GM03348 (cell line): ENCODE measurements at places on chromosomes 1 and 21.

GRCh38 chr1:216702170-216702569 lies 21.1 kb downstream of the ESRRG start:
- no peak for DNase-seq

DNA sequence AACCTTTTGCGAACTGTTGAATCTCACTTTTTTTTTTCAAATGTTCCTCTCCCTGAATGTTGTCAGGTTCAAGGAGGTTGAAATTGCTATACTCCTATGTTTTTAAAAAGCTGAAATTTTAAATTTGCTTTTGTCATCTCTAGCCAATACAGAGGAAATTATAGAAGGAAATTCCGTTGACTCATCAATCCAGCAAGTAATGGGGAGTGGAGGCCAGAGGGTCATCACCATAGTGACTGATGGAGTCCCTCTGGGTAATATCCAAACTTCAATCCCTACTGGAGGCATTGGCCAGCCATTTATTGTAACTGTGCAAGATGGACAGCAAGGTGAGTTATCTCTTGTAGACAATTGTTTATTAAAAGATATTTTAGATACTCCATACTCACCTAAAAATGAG lies 36.3 kb downstream of the GABPB2 start:
- DNase-seq = peak; percentile 30

DNA sequence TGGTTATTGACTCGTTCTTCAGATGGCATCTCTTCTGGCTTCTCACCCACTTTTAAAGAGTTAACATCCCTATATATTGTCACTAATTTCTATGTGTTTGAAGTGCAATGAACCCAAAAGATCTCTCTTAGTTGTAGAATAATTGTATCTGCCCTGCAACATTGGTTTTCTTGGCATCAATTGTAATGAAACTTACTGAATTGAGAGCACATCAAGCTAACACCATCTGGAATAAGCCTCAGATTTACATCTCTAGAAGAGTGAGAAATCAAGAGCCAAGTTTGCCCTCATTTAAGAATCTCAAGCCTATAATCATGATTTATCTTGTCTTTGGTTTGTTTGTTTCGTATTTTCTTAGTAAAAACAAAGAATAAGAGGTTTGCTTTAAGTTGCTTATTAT lies 372.6 kb upstream of the LRRC7 start:
- no peak for DNase-seq

DNA sequence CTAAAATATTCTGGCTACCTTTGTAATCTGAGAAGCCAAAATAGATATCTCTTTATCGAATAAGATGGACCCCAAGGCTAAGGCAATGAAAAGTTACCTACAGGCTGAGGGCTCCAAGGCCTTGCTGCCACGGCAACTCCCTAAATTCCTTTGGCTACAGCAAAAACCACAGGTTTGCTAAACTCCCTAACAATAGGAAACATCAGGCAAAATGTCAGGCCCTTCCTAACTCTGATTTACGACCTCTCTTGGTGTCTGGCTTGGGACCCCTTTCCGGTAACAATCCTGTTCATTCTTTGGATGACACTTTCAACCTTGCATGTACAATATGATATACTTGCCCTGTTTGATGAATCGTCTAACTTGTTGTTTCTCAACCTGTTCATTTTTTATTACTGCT lies 11.3 kb upstream of the OR2T8 start:
- no peak for DNase-seq

DNA sequence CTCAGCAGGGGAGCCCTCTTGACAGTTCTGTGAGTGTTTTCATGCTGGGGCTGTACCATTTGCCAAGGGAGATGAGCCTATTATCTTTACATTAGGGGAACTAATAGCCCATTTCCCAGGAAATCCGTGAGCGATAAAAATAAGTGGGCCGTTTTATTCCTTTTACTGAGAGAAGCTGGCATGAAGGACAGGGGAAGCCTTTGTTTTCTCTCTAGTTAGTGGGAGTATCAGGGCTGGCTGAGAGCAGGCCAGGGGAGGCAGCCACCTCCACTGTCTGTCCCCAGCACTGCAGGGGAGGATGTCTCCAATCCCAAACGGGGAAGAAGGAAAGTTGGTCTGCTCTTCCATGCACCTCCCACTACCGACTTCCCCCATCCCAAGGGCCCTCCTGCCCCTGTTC lies 2.5 kb downstream of the UBL4B start:
- no peak for DNase-seq

DNA sequence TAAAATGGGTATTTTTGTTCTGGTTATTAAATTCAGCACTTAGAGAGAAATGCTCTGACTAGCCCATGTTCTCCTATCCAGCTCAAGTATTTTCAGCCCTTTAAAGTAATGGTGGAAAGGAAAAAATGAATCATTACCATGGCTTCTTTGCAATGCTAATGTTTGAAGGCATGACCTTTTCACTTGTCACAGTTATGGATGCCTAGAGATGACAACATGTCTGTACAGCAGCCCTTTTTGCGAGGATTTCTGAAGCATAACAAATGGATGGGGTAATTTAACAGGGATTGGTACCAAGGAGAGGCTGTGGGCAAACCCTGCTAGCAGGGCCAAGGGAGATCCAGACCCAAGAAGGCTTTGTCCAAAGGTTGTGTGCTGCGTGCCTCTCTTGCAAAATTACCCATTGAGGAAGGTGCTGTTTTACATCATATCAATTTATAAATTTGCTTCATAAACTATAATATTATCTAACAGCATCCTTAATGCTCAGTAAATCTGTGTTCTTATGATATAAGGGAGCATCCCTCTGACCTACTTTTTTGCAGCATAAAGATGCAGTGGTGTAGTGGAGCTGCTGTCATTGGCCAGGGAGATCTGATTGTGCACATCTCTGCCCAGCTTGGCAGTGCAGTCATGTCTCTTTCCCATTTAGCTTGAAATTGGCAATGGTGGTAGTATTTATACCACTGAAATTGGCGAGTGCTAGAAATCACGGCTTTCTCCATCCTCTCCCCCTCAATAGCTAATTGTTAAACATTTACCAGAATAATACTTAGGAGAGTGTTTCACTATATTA lies 327.1 kb downstream of the PCP4 start:
- no peak for DNase-seq

GRCh38 chr1:43963006-43963405 lies 6.8 kb upstream of the DPH2 start:
- no peak for DNase-seq

- no peak for DNase-seq
Measured at GRCh38 chr1:21340230-21340945, 50.1 kb upstream of the ECE1 start.

DNA sequence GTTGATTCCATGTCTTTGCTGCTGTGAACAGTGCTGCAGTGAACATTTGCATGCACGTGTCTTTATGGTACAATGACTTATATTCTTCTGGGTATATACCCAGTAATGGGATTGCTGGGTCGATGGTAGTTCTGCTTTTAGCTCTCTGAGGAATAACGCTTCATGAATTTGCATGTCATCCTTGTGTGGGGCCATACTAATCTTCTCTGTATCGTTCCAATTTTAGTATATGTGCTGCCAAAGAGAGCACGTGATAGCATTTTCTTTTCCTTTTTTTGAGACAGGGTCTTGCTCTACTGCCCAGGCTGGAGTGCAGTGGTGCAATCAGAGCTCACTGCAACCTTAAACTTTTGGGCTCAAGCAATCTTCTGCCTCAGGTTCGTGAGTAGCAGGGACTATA lies 24.9 kb upstream of the MAP1LC3C start:
- no peak for DNase-seq

DNA sequence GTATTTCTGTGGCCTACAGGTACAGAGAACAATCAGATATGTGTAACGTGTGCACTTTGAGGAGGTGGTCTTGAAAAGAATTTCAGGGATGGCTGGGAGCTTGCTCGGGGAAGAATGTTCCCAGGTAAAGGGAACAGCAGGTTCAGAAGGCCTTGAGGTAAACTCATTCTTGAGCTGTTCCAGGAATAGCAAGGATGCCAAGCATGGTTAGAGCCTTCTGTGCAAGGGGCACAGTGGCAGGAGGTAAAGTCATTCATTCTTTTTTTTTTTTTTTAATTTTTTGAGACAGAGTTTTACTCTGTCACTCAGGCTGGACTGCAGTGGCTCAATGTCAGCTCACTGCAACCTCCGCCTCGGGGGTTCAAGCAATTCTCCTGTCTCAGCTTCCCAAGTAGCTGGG lies 10.0 kb downstream of the UBE4B start:
- no peak for DNase-seq

- no peak for DNase-seq
Measured at GRCh38 chr1:44681905-44682882, 7.7 kb downstream of the ARMH1 start.

DNA sequence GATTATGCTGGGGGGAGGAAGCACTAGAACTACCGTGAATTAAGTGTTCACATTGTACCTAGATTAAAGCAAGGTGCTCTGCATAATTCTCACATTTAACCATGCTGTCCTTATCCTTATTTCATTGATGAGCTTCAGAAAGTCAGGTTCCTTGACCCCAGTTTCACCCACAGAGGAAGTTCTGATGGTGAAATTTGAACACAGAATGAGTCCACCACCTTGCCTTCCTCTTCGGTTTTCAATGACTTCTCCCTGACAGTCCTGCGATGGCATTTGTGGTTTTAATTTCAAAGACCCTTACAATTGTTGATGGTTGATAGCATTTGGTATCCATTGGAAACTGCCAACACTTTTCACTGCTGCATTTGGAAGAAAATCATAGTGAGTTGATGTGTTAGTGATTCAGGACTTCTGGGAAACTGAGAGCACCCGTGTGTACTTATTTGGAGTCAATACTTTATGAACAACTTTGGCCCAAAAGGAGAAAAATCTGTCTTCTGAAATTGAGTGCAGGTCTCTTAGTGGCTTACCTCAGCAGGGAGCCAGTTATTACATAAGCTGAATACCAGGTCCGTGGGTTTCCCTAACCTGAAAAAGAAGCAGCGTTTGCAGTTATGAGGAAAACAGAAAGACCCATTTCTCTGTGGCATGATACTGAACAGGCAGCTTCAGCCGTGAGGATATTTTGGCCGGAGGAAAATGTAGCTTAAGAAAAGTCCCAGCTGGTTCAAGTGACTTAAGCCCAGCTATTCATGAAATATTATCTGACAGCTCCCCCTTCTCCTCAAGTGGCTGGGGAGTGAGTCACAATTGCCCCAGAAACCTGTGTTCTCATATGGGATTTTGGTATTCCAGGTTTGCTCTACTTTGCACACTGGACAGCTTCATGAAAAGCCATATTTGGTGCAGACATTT lies 47.5 kb downstream of the ROR1 start:
- DNase-seq = peak; percentile 45

DNA sequence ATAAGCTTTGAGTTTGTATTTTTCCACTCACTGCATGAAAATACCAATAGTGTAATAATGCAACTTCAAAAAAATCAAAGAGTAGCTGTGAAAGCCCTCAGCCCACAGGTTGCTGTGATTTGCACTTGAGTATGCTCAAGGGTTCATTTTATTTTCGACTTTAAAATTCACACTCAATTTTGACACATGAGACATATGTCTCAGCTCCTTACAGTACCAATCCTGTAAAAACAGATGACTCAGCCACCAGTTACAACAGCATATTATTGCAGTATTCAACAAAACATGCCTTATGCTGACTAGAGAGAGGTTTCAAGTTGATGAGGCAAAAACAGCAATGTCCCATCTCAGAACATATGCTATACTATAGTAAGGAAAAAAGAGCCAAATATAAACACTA lies 66.1 kb downstream of the CYYR1 start:
- DNase-seq = peak; percentile 64

DNA sequence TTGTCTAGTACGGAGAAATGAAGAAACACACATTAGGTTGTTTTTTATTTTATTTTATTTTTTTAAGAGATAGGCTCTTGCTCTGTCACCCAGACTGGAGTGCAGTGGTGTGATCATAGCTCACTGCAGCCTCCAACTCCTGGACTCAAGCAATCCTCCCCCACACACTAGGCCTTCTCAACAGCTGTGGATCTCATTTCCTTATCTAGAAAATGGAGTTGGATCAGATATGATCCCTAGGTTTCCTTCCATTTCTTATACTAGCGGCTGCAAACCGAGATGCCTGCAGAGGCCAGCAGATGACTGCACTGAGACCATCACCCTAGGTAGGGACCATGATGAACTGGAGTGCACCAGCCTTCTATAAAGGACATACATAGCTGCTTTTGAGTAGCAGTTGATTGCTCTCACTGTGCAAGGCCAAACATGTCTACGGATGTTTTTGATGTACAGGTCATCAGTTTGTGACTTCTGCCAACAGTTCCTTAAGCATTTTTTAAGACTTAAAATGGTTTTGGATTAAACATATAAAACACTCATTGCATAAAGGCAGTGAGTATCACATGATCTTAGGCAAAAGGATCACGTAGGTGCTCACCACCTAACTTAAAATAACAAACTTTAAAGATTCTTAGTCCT lies 11.4 kb upstream of the KLHL12 start:
- no peak for DNase-seq

- no peak for DNase-seq
Measured at GRCh38 chr21:14685568-14685967, 139.5 kb upstream of the SAMSN1 start.

DNA sequence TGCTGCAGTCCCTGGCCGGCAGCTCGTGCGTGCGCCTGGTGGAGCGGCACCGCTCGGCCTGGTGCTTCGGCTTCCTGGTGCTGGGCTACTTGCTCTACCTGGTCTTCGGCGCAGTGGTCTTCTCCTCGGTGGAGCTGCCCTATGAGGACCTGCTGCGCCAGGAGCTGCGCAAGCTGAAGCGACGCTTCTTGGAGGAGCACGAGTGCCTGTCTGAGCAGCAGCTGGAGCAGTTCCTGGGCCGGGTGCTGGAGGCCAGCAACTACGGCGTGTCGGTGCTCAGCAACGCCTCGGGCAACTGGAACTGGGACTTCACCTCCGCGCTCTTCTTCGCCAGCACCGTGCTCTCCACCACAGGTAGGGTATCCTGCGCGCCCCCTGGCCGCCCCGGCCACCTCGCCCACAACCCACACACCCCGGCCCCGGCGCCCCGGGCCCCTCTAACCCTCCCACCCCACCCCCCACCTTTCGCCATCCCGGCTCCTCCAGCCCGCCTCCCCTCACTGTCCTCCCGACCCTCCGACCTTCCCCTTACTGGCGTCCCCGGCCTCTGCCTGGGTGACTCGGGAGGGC lies 352 bp downstream of the KCNK1 start:
- DNase-seq = peak; percentile 66

GRCh38 chr1:65278376-65279069 lies 30.8 kb upstream of the DNAJC6 start:
- DNase-seq = no peak

GRCh38 chr1:100440075-100440809 lies 87.9 kb downstream of the CDC14A start:
- no peak for DNase-seq

GRCh38 chr21:19508844-19509243 lies 1105.3 kb upstream of the TMPRSS15 start:
- DNase-seq = no peak

DNA sequence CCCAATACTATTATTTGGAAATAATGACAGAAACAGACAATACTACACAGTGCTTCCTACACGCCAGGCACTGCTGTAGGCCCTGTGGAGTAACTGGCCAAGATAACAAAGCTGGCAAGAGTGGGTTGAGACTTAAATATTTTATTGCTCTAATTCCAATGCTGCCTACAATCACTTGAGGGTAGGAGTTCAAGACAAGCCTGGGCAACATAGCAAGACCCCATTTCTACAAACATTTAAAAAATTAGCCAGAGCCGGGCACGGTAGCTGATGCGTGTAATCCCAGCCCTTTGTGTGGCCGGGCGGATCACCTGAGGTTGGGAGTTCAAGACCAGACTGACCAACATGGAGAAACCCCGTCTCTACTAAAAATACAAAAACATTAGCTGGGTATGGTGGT lies 9.3 kb upstream of the PABPC4 start:
- DNase-seq = no peak
